Effector memory CD4-positive, alpha-beta T cell (primary cell): ENCODE measurements at places on chromosomes 7 and 10.
A peak's percentile ranks its signal among the peaks of the same experiment; 100 is the strongest.

DNA sequence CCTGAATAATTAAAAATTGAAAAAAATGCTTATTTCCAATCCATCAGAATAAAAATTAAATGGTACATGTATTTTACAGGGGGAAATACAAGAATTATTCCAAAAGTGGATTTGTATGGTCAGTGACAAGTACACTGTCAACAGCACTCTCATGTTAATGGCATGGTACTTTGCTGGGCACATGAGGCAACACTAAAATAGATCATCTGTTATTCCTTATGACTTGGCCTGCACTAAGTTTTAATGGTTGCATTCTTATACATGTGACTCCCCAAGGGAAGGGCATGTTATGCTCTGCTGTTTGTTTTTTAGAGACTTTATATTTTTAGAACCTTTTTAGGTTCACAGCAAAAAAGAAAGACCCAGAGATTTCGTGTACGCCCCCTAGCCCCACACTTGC, 128.3 kb downstream of the CPEB3 start:
- H3K4me3 ChIP-seq, result no peak overlapping the region
- no peaks in the 10 kb centered on the region for H3K36me3 ChIP-seq
- H3K27ac ChIP-seq, result no peak overlapping the region
- no peaks in the 10 kb centered on the region for H3K4me1 ChIP-seq

DNA sequence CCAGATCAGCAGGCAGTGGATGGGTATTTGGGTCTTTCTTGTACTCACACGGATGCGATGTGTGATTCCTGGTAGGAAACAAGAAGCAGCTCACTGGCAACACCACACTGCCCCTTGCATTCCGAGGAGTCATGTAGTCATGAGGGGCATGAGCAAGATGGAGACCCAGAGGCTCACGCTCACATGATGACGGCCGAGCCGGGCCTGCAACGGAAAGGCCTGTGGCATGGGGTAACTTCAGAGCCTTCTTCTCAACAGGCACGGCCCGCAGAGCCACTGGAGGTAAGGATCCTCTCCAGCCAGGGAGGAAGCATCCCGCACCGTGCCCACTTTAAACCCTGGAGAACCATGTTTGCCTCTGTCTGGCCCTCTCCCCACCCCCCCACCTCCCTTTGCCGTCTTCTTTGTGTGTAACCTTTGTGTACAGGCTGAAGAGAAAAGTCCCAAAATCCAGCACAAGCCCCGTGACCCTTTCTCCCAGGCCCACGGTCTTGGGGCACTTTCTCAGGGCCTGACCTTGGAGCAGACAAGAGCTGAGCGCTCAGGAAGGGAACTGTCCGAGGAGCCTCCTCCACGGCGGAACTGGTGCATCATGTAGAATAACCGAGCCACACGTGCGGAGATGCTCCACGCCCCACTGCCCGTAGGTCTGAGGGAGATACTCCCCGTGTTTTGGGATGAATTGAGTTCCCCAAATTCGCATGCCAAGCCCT, 516.4 kb downstream of the DNAJB6 start:
- DNase-seq, result no peak
- H3K4me3 ChIP-seq, result no peak overlapping the region
- H3K27ac ChIP-seq, result no peak overlapping the region
- H3K36me3 ChIP-seq, result no peaks in the 10 kb centered on the region
- H3K27me3 ChIP-seq, result no peaks in the 10 kb centered on the region

DNA sequence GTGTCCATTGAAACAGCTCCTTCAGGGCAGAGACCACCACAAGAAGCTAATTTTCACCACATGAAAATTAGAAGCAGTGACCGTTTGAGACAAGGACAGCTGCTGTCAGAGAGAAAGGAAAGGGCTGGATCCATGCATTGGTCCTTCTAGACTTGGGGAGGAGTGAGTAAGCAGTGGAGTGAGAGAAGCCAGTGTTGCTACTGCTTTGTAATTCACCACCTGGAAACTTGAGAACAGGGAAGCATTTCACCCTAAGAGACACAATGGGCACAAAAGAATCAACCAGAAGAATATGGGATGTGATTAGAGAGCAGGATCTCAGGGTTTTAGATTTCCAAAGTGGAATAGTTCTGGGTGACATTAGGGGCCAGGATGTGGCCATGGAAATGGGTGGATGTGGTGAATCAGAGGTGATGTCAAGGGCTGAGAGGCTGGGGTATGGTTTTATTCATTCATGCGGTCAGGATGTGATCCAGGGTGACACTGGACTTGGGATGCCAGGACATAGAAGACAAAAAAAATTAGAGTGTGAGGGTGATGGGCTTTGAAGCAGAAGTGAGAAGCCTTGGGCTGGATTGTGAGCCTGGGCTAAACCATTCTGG, 61.6 kb downstream of the DENND11 start:
- H3K4me3 ChIP-seq, result no peak overlapping the region
- H3K27me3 ChIP-seq, result no peaks in the 10 kb centered on the region
- DNase-seq, result no peak
- H3K27ac ChIP-seq, result no peak overlapping the region
- no peaks in the 10 kb centered on the region for H3K4me1 ChIP-seq

DNA sequence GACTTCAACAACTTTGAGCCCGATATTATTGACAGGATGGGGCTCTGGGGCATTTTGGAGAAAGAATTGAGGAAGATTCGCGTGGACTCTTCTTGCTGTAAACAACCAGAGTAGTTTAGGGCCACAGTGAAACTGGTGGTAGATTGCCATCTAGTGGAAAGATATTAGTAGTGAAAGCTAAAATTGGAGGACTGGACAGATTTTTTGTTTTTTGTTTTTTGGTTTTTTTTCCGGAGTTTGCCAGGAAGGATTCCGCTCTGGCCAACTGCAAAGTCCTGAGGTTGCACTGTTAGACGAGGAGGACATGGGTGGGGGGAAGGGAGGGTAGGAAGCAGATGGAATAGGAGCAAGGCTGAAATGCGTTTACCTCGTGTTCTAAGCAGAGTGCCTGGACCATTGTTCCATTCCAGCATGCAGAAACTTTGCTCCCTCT, 11.7 kb downstream of the NOBOX start:
- H3K27ac ChIP-seq, result no peak overlapping the region
- H3K27me3 ChIP-seq, result no peaks in the 10 kb centered on the region
- peak; percentile 14 for DNase-seq
- no peaks in the 10 kb centered on the region for H3K4me1 ChIP-seq
- no peaks in the 10 kb centered on the region for H3K36me3 ChIP-seq
- H3K4me3 ChIP-seq, result no peak overlapping the region

GRCh38 chr10:16843252-16843870, 26.1 kb upstream of the RSU1 start:
- DNase-seq, result no peak
- no peaks in the 10 kb centered on the region for H3K27me3 ChIP-seq
- H3K27ac ChIP-seq, result no peak overlapping the region
- H3K36me3 ChIP-seq, result no peaks in the 10 kb centered on the region
- H3K4me3 ChIP-seq, result no peak overlapping the region
- no peaks in the 10 kb centered on the region for H3K4me1 ChIP-seq

DNA sequence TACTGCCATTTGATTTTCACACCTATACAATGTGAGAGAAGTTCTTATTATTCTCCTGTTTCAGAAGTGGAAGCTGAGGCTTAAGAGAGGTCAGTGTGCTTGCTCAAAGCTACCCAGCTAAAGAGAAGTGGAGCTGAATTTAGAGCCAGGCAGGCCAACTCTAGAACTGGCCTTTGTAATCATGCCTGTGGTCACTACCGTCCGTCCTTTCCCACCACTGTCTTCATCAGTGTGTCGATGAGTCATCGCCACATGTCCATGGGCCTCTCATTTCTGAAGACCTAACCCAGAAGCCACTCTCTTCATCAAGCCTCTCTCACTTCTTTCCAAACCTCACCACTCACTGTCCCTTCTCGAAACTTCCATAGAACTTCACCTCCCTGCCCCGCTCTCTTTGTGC, 237.8 kb downstream of the KIAA1217 start:
- no peak for DNase-seq
- H3K4me3 ChIP-seq, result no peak overlapping the region
- no peaks in the 10 kb centered on the region for H3K36me3 ChIP-seq
- no peaks in the 10 kb centered on the region for H3K4me1 ChIP-seq

GRCh38 chr10:71393841-71394475, 2.8 kb upstream of the CDH23 start:
- H3K4me3 ChIP-seq, result no peak overlapping the region
- peaks cover 16% of the 10 kb centered on the region for H3K27me3 ChIP-seq
- peaks cover 10% of the 10 kb centered on the region for H3K4me1 ChIP-seq

GRCh38 chr7:73353243-73353642, 25.3 kb downstream of the FKBP6 start:
- DNase-seq, result no peak
- H3K27me3 ChIP-seq, result no peaks in the 10 kb centered on the region
- no peak overlapping the region for H3K4me3 ChIP-seq
- no peaks in the 10 kb centered on the region for H3K36me3 ChIP-seq
- H3K4me1 ChIP-seq, result no peaks in the 10 kb centered on the region
- no peak overlapping the region for H3K27ac ChIP-seq

DNA sequence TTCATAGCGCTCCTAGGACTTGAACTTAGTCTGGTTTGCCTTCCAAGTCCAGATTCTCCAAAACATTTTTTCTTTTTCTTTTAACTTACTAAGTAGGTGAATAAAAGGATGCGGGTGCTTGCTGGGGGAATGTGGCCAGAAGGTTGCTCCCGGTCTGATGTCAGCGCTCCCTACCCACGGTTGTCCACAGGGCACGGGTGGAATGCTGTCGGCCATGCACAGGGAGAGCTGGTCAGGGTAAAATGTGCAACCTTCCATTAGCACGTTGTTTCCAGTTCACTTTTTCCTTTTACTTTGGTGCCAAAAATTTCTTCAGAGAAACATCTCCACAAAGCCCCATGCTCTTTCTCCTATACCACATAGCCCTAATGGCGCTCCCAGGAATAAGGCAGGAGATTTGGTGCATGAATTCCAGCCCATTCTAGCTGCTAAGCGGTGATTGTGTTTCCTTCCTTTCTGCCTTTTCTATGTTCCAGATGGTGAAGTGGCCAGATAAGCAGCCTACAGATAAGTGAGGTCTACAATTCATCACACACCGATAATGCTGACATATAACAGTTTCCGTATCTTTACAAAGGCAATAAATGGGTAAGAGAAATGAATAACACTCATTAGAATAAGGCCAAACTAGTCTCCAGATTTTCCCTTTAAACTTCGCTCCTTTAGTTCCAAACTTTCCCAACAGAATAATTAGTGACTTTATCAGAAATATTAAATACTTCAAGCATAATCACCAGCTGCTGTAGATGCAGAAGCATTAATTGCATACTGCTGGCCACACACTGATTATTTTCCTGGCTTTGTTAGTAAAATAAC, 138.3 kb upstream of the FGFR2 start:
- no peak overlapping the region for H3K4me3 ChIP-seq
- peaks cover 3% of the 10 kb centered on the region for H3K36me3 ChIP-seq
- DNase-seq, result no peak
- no peaks in the 10 kb centered on the region for H3K4me1 ChIP-seq

GRCh38 chr7:117478836-117479224, 995 bp upstream of the CFTR start:
- no peaks in the 10 kb centered on the region for H3K4me1 ChIP-seq
- DNase-seq, result no peak
- H3K27me3 ChIP-seq, result no peaks in the 10 kb centered on the region
- H3K27ac ChIP-seq, result no peak overlapping the region
- H3K36me3 ChIP-seq, result no peaks in the 10 kb centered on the region

GRCh38 chr7:71131256-71132126, 453 bp upstream of the GALNT17 start:
- no peak for DNase-seq
- H3K36me3 ChIP-seq, result no peaks in the 10 kb centered on the region
- H3K4me3 ChIP-seq, result no peak overlapping the region
- H3K27ac ChIP-seq, result no peak overlapping the region
- no peaks in the 10 kb centered on the region for H3K4me1 ChIP-seq

- no peaks in the 10 kb centered on the region for H3K4me1 ChIP-seq
- H3K36me3 ChIP-seq, result no peaks in the 10 kb centered on the region
- no peak for DNase-seq
- no peaks in the 10 kb centered on the region for H3K27me3 ChIP-seq
These were observed 763.6 kb downstream of the PHTF2 start for GRCh38 chr7:78562191-78562590.

- peaks cover 3% of the 10 kb centered on the region for H3K4me1 ChIP-seq
- H3K27me3 ChIP-seq, result no peaks in the 10 kb centered on the region
- no peak overlapping the region for H3K27ac ChIP-seq
These were observed 20.8 kb downstream of the RALA start for GRCh38 chr7:39644170-39644569.

DNA sequence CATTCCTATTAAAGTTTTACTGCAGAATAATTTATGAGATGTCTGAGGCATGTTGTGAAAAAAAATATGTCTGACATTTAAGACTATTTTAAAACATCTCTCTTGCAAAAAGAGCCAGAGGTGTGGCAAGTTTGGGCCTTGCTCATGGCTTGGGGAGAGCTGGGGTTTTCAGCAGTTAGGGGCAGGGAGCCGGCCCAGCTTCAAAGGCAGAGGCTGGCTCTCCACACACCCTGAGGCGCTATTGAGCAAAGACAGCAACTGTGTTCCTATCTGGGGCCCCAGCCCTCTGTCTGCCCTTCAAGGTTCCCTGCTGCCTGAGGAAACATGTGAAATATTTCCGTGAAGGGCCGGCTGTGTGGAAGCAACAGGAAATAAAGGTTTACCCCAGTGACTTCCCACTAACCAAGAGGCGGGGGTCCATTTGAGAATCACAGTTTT, 94.0 kb downstream of the SORBS1 start:
- H3K4me3 ChIP-seq, result no peak overlapping the region
- no peaks in the 10 kb centered on the region for H3K36me3 ChIP-seq
- no peak for DNase-seq
- no peak overlapping the region for H3K27ac ChIP-seq
- no peaks in the 10 kb centered on the region for H3K4me1 ChIP-seq
- H3K27me3 ChIP-seq, result no peaks in the 10 kb centered on the region

GRCh38 chr10:10977978-10978377, 39.7 kb upstream of the CELF2 start:
- H3K27ac ChIP-seq, result no peak overlapping the region
- H3K4me1 ChIP-seq, result no peaks in the 10 kb centered on the region
- no peaks in the 10 kb centered on the region for H3K27me3 ChIP-seq
- no peak for DNase-seq
- no peaks in the 10 kb centered on the region for H3K36me3 ChIP-seq
- H3K4me3 ChIP-seq, result no peak overlapping the region

- no peaks in the 10 kb centered on the region for H3K27me3 ChIP-seq
- no peak for DNase-seq
- H3K27ac ChIP-seq, result no peak overlapping the region
These were observed 229.5 kb upstream of the FZD1 start for GRCh38 chr7:91034459-91035368.

- no peak overlapping the region for H3K4me3 ChIP-seq
- no peak for DNase-seq
- no peaks in the 10 kb centered on the region for H3K27me3 ChIP-seq
These were observed 44.4 kb downstream of the PFKFB3 start for GRCh38 chr10:6247041-6247712.

GRCh38 chr10:132684164-132684891, 101.6 kb downstream of the NKX6-2 start:
- no peak for DNase-seq
- H3K4me3 ChIP-seq, result no peak overlapping the region
- no peaks in the 10 kb centered on the region for H3K27me3 ChIP-seq
- H3K27ac ChIP-seq, result no peak overlapping the region
- H3K4me1 ChIP-seq, result peaks cover 4% of the 10 kb centered on the region
- H3K36me3 ChIP-seq, result no peaks in the 10 kb centered on the region

GRCh38 chr10:49748006-49748405, 14.1 kb downstream of the OGDHL start:
- no peaks in the 10 kb centered on the region for H3K36me3 ChIP-seq
- H3K27me3 ChIP-seq, result peaks cover 4% of the 10 kb centered on the region
- no peak overlapping the region for H3K27ac ChIP-seq
- H3K4me3 ChIP-seq, result no peak overlapping the region

- H3K27me3 ChIP-seq, result peaks cover 11% of the 10 kb centered on the region
- H3K4me1 ChIP-seq, result no peaks in the 10 kb centered on the region
- no peaks in the 10 kb centered on the region for H3K36me3 ChIP-seq
- H3K4me3 ChIP-seq, result no peak overlapping the region
These were observed 338.7 kb downstream of the DNAJB6 start for GRCh38 chr7:157675427-157675927.
